D341Med (cell line): ENCODE measurements at places on chromosomes 11 and 22.

GRCh38 chr11:30586251-30587144 is at the start of gene MPPED2:
Gene MPPED2 (minus strand): TSS chr11:30586353. CDS start chr11:30580373, 5,980 bp downstream.
- DNase-seq, result peak; percentile 73

DNA sequence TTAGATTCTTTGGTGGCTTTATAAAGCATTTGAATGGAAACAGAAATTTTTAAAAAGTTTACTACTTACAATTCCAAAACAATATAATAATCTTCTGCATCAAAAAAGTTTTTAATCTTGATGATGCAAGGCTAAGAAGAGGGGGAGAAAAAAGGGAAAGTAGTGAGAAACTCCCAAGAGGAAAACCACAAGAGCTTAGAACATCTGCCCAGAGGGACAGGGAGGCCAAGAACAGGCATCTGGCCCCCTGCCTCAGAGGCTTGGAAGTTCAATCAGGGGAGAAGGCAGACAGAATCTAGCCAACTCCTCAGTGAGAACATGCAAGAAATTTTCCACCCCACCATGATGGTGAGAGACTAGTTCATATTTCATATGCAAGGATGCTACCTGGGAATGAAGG is 23.8 kb upstream of the TTC28 start:
- no peak for DNase-seq

DNA sequence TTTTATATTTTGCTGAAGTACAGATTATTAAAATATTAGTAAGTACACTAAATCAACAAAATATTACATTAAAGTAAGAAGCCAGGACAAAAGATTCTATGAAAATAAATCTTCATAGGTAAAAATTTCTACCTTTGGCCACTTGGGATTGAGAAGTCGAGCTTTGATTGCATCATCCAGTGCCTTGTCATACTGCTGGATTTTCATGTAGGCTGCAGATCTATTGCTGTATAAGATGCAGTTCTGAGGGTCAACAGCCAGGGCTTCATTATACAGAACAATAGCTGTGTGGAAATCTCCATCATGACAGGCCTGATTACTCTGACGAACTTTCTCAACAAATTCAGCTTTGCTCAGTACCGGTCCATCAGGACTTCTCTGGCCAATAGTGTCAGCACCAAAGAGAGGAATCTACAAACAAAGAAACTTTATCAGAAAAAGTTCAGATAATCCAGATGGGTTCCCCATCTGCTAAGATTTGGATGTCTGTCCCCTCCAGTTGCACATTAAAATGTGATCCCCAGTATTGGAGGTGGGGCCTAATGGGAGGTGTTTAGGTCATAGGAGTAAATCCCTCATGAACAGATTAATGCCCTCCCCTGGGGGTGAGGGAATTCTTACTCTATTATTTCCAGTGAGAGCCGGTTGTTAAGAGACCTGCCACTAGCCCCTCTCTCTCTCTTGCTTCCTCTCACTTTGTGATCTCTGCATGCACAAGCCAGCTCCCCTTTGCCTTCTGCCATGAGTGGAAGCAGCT is 50.0 kb downstream of the TTC28 start:
- DNase-seq, result peak; percentile 69

DNA sequence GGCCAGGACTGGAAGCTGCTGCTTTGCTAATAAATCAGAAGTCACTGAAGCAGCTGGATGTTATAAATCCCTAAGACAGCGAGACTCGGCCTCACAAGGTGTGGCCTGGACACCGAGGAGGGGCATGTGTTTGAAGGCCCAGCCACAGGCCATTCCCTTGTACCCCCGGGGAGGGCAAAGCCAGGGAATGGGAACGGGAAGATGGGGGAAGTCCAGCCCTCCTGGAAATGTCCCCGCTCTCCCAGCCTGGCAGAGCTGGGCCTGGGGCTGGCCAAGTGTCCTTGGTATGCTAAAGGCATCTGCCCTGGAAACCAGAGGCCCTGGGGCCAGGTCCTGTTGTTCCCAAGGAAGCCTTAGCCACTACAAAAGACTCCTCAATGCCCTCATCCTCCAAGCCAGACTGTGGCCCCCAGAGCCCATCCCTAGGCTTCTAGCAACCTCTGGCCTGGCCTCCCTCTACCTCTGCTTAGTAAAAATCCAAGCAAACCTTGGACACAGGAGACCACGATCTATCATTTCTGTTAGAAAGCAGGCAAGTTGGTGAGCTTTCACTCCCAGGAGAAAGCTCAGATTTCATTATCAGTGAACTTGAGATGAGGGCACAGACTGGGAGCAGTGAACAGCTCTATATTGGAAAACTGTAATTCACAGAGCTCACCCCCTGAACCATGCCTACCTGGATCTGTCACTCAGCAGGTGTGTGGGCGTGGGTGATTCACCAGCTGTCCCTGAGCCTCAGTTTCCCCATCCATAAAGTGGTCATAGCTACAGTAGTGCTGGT is 11.0 kb downstream of the CHST1 start:
- no peak for DNase-seq

GRCh38 chr11:68523743-68524142 is 63.2 kb downstream of the PPP6R3 start:
- no peak for DNase-seq

DNA sequence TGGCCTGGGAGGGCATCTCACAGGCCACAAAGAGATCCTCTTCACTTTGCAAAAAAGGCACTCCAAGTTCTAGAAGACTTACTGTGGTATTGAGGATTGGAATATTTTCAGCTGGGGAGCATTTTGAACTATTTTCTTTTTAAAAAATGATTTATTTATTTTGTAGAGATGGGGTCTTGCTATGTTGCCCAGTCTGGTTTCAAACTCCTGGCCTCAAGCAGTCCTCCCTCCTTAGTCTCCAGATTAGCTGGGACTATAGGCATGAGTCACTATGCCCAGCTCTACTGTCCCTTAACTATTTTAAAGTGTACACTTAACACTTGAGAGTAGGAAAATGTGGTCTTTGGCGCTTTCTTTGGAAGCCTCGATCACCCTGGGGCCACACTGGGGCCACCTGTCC is 24.9 kb upstream of the DGCR8 start:
- no peak for DNase-seq
